ENCODE measurements at places on chromosomes 11 and 22. TPM values are rescaled to one million over a fixed set of nuclear protein-coding genes. Genes with fewer than 3 reads are reported as not detected.

- no peak for DNase-seq
Observed at GRCh38 chr22:20510811-20511577, 3.6 kb downstream of the MED15 start.

GRCh38 chr11:13110929-13111812, 102.1 kb downstream of the RASSF10 start:
- DNase-seq: peak; percentile 27

GRCh38 chr11:22193348-22194051, 615 bp downstream of the ANO5 start:
- peak; percentile 24 for DNase-seq

GRCh38 chr11:4050138-4050537, 44.5 kb upstream of the RRM1 start:
- no peak for DNase-seq

GRCh38 chr11:6251120-6251733, 8.4 kb upstream of the CCKBR start:
- peak; percentile 41 for DNase-seq

DNA sequence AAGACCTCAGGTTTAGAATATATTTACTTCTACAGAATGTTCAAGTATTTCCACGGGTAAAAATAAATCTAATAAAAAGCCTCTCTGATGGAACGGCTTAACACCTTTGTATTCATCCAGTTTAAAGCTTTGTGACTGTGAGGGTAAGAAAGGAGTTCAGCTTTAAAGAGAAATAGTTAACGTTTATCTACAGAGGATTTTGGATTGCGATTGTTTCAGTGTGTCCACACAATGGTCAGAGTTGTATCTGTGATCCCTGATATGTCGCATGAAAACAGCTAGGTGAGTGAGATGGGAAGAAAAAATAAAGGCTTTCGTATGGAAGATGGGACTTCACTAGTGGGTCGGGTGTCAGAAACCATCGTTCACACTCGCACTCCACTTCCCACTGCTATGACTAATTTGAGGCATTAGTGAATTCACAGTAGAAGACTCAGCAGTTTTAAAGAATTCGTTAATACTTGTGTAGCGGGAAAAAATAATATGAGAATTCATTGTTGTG, 1.6 kb downstream of the APLP2 start:
- no peak for DNase-seq

DNA sequence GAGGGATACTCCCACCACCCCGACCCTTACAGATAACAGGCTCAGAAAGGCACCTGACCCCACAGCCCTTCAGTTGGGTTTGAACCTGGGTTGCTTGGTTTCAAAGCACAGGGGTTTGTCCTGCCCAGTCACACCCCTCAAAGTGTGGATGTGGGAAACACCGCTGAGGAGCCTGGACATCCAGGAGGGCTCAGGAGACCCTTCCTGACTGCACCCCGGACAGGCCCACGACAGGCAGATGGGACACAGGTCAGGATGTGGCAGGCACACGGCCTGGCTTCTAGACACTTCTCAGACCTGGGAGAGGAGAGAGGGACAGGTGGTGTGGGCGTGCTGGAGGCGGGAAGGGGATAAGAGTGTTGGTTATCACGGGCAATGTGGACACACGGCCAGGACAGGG, 932.3 kb downstream of the BRD1 start:
- no peak for DNase-seq

DNA sequence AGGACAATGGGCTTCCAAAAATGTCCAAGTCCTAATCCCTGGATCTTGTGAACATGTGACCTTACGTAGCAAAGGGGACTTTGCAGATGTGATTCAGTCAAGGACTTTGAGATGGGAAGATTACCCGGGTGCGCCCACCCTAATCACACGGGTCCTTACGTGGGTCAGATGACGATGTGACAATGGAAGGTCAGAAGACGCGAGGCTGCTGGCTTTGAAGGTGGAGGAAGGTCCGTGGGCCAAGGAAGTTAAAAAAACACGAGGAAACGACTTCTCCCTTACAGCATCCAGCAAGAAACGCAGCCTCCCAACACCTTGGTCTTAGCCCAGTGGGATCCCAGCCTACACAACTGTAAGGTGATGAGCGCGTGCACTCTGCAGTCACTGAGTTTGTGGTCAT, 860.1 kb downstream of the TBC1D22A start:
- DNase-seq: no peak

DNA sequence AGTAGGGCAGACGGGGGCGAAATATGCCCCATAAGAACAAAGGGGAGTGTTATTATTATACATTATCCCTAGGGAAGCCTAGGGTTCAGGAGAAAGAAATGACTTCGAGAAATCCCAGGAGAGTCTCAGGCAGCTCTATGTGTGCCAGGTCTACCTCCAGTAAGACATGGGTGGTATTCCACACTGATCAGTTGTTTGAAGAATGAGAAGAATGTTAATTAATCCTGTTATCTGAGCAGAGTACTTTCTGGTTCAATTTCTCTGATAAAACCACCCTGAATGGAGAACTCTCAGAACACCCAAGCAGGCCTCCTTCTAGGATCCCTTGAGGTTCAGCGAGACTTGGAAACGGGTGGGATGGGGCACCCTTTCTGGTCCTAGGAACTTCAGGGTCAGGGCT, 46.2 kb downstream of the PRR5L start:
- DNase-seq: no peak

DNA sequence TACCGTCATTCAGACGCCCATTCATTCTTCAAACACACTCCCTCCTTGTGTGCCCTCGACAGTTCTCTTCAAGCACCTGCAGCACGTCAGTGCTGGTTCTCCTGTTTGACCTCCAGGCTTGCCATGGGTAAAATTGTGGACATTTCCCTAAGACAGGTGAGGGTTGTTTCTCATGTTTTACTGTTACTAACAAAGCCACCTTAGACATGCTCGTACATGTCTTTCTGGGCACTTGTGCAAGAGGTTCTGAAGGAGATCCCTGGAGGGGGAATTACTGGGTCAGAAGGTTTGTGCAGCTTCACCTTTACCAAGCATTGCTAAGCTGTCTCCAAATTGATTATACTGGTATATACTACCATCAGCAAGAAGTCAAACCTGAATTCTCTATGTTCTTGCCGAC, 189.7 kb upstream of the TMEM45B start:
- DNase-seq: no peak

GRCh38 chr11:26649884-26650283, 72.0 kb downstream of the SLC5A12 start:
- no peak for DNase-seq

GRCh38 chr11:121754598-121754997, 301.8 kb upstream of the SORL1-AS1 start:
- no peak for DNase-seq

DNA sequence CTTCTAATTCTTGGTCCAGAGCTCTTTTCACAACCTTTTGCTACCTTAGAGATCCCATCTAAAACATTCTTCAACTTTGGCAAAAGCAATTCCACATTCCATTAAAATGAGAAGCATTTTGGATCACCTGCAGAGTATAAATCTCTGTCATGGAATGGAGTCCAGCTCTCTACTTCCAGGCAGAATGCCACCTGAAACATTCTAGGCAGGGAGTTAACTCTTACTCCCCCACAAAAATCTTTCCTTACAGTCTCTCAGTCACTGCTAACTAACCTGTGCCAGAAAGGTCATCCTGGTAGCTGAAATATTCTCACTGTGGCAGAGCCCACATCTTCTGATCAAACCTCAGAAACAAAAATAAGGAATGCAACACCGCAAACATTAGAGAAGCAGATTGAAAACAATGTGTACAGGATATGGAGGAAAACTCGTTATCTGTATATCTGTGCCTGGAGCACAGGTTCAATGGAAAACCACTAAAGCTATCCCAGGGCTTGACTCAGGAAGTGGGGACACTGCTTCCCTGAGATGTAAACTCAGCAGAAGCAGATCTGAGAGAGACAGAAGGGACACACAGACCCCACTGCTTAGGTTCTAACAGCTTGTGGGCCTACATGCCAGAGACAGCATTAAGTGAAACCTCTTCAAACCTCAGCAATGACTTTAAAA, 78.9 kb downstream of the KCNC1 start:
- DNase-seq: no peak

- DNase-seq: no peak
Observed at GRCh38 chr22:41285441-41285819, 557 bp downstream of the RANGAP1 start.

GRCh38 chr11:89361734-89362133, 129.4 kb downstream of the NOX4 start:
- DNase-seq: no peak

DNA sequence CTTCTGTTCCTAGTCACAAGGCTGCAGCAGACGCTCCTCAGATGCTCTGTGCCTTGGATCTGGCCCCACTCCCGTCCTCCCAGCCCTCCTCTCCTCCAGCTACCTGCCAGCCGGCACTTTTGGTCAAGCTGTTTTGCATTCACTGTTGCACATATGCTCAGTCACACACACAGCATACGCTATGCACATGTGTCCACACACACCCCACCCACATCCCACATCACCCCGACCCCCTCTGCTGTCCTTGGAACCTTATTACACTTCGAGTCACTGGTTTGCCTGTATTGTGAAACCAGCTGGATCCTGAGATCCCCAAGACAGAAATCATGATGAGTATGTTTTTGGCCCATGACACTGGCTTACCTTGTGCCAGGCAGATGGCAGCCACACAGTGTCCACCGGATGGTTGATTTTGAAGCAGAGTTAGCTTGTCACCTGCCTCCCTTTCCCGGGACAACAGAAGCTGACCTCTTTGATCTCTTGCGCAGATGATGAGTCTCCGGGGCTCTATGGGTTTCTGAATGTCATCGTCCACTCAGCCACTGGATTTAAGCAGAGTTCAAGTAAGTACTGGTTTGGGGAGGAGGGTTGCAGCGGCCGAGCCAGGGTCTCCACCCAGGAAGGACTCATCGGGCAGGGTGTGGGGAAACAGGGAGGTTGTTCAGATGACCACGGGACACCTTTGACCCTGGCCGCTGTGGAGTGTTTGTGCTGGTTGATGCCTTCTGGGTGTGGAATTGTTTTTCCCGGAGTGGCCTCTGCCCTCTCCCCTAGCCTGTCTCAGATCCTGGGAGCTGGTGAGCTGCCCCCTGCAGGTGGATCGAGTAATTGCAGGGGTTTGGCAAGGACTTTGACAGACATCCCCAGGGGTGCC, 109.8 kb downstream of the BCR start:
- DNase-seq: peak; percentile 73

DNA sequence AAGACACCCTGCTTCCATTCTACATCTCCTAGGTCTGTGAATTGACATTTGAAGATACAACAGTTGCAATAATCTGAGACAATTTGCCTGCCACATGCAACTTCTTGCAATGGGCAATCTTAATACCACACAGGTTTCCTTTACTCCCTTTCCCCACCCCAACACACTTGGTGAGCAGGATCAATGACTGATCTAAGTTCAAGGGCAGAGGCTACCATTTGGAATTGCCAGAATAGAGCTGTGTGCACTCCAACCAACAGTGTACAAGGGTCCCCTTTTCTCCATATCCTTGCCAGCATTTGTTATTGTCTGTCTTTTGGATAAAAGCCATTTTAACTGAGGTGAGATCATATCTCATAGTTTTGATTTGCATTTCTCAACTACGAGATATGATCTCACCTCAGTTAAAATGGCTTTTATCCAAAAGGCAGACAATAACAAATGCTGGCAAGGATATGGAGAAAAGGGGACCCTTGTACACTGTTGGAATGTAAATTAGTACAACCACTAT, 2.9 kb upstream of the NNMT start:
- DNase-seq: no peak

- no peak for DNase-seq
Observed at GRCh38 chr11:20874358-20874757, 205.0 kb downstream of the NELL1 start.

- DNase-seq: no peak
Observed at GRCh38 chr22:30381264-30381663, 5.9 kb downstream of the RNF215 start.

- no peak for DNase-seq
Observed at GRCh38 chr11:117995472-117995871, 9.3 kb downstream of the IL10RA start.

DNA sequence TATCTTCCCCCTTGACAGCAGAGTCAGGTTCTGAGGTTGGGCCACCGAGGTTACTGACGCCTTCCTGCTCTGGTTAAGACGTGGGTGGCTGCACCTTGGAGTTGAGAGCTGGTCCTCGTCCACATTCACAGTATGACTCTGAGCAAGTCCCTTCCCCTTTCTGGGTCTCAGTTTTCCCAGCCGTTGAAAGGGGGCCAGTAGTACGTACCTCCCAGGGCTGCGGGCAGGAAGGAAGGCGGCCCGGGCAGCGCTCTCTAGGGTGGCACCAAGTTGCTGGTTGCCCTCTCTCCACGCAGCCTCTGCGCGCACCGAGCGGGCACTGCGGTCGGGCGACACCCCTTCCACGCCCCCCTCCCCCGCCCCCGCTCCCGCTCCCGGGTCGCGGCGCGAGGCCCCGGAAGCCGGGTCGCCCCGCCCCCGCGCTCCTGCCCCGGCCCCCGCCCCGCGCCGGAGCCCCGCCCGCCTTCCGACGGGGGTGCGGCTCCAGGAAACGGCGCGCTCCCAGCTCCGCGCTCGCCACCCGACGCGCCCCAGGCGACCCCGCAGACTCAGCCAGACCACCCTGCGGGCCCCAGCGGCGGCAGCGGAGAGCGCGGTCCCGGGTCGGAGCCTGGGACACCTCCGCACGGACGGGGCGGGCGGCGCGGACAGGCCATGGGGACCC, at the start of gene EHBP1L1:
Gene EHBP1L1, plus strand, starts transcription at position 486 of the 664 bp plus-strand sequence. CDS start 250 bp downstream, outside the sequence.
- DNase-seq: peak; percentile 82

DNA sequence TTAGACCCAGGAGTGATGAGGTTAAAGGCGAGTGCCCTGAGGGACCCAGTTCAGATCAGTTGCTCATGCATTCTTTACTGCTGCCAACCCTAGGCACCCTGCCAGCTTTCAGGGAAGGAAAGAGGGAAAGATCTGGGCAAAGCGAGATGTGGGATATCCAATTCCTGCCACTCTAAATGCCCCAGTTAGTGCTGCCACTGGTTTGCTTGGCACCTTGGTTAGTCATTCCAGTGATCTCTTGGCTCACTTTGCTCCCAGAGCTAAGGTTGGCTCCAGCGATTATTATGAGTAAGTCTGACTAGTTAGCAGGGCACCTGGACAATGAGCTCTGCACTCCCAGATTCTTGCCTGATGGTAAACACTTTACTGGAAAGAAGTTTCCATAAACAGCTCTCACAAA, 85.0 kb downstream of the INSC start:
- peak; percentile 24 for DNase-seq

- DNase-seq: peak; percentile 67
Observed at GRCh38 chr22:49582181-49582580, 245.5 kb downstream of the BRD1 start.

Gene NEFH
- total RNA-seq: 0.41 TPM

Gene HORMAD2
- 0.41 TPM for total RNA-seq

Gene NLRP6
- not detected for total RNA-seq

Gene FXYD2
- 0.82 TPM for total RNA-seq

Gene CSNK1E
- 197 TPM for total RNA-seq

Gene HINFP
- 24.5 TPM for total RNA-seq

Gene MFNG
- 1.6 TPM for total RNA-seq

Gene IFTAP
- total RNA-seq: 51.4 TPM

Gene RAG2
- not detected for total RNA-seq

Gene MOV10L1
- total RNA-seq: 3.3 TPM

Gene HTR3B
- 0.41 TPM for total RNA-seq

Gene PHF21A
- total RNA-seq: 28.9 TPM

All from frontal cortex (tissue), 4 donors.